ENCODE measurements at places on chromosomes 11 and 22. TPM values are rescaled to one million over a fixed set of nuclear protein-coding genes. Genes with fewer than 3 reads are reported as not detected.

DNA sequence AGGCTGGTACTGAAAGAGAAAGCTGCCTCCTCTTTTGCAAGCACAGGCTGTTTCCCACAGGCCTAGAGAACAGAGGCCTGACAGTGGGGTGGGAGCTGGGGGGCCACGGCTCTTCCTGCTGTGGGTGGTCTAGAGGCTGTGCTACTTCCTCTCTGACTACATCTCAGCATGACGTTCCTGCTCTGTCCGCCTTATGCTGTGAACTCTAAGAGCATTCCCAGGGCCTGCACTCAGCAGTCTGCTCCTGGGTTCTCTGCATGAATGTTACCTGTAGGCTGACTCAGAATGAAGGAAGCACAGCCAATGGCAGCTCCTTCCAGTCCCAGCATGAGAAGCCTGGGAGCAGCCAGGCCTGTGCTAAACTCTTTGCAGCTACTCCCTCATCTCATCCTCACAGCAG lies 534.3 kb downstream of the NTM start:
- H3K36me3 ChIP-seq = no peaks in the 10 kb centered on the region
- H3K4me1 ChIP-seq = no peaks in the 10 kb centered on the region
- DNase-seq = no peak
- no peak overlapping the region for H3K27ac ChIP-seq
- no peak overlapping the region for H3K4me3 ChIP-seq

The OR8J1 gene
- total RNA-seq = not detected

- H3K4me1 ChIP-seq = no peaks in the 10 kb centered on the region
- no peaks in the 10 kb centered on the region for H3K27me3 ChIP-seq
- no peak for DNase-seq
- H3K36me3 ChIP-seq = no peaks in the 10 kb centered on the region
- no peak overlapping the region for H3K4me3 ChIP-seq
Measured at GRCh38 chr11:88704485-88704884, 361.3 kb downstream of the GRM5 start.

DNA sequence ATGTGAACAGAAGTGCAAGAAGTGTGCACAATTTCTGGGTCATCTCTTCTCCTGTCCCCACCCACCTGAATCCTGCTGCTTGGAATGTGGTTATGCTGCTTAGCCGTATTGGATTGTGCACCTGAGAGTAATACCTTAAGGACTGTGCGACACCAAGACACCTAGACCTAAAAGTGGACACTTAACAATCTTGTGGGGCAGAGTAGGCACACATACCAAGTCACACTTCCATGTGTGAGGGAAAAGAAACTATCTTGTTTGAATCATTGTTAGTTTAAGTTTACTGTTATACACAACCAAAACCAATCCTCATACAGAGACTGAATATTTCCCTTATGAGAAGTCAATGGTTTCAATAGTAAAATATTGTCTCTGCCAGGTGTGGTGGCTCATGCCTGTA lies 93.7 kb downstream of the CCDC83 start:
- H3K27ac ChIP-seq = no peak overlapping the region
- no peaks in the 10 kb centered on the region for H3K27me3 ChIP-seq
- no peak overlapping the region for H3K4me3 ChIP-seq
- no peak for DNase-seq

The TMEM121B gene
- 0.17 TPM for total RNA-seq

GRCh38 chr22:34781681-34782080 lies 284.3 kb upstream of the ISX start:
- H3K36me3 ChIP-seq = no peaks in the 10 kb centered on the region
- no peak overlapping the region for H3K4me3 ChIP-seq
- no peaks in the 10 kb centered on the region for H3K4me1 ChIP-seq
- DNase-seq = no peak

DNA sequence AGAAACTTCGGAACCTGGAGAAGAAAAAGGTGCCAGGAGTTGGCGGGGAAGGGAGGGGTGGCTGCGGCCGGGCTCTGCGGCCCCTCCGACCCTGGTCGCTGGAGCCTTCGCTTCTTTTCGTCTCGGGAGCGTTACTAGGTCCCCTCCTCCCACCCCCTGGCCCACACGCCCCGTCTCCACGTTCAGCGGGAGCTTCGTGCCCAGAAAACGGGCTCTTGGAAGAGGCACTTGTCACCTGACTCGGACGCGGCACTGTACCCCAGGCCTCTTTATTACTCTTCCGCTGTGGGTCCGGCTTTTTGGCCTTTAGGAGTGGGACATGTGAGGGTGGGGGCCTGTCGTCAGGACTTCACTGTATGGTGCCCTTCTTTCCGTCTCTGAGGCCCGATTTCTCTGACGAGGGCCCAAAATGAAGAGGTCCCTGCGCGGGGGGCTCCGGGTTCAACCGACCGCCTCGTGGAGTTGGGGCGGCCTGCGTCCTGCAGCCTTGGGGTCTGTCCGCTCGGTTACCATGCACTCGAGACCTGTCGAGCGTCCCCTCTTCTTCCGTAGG lies 1.2 kb downstream of the CAPRIN1 start:
- H3K27ac ChIP-seq = peak overlapping the region; percentile 98
- DNase-seq = peak; percentile 37
- peaks cover 19% of the 10 kb centered on the region for H3K36me3 ChIP-seq
- H3K27me3 ChIP-seq = no peaks in the 10 kb centered on the region
- peak overlapping the region; percentile 99 for H3K4me3 ChIP-seq
- H3K4me1 ChIP-seq = peaks cover 46% of the 10 kb centered on the region

The ALG8 gene
- 42.8 TPM for total RNA-seq

DNA sequence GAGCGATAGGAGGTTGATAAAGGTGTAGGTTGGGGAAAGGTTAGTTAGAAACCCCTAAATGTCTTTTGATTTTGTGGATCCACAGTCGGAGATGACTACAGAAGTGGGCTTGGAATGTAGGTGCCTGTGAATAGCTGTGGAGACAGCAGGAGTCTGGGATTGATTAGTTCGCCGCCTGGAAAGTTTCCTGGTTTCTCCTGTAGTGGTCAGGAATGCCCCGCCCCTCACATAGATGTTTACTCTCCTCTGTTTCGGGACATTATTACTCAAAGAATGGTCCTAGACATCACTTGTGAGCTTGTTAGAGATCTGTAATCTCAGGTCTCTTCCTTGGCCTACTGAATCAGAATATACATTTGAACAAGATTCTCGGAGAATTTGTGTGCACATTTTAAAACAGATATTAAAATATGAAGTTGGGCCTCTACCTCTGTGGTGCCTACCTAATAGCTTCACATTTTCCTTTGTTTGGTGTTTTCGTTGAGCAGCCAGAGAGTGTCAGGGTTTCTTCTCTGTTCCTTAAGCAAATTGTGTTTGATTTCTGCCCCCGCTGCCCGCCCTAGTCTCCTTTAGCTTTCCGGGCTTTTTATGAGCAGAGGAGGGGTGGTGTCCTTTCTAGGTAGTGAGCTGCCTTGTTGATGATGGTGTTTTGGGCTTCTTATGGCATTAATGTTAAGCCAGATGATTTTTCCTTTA lies 89.4 kb downstream of the PPP6R3 start:
- no peak overlapping the region for H3K4me3 ChIP-seq
- peak overlapping the region; percentile 43 for H3K27ac ChIP-seq
- no peaks in the 10 kb centered on the region for H3K27me3 ChIP-seq
- H3K36me3 ChIP-seq = peaks cover 97% of the 10 kb centered on the region
- DNase-seq = no peak

The FADS2 gene
- total RNA-seq = 13.4 TPM

The P4HA3 gene
- total RNA-seq = not detected

DNA sequence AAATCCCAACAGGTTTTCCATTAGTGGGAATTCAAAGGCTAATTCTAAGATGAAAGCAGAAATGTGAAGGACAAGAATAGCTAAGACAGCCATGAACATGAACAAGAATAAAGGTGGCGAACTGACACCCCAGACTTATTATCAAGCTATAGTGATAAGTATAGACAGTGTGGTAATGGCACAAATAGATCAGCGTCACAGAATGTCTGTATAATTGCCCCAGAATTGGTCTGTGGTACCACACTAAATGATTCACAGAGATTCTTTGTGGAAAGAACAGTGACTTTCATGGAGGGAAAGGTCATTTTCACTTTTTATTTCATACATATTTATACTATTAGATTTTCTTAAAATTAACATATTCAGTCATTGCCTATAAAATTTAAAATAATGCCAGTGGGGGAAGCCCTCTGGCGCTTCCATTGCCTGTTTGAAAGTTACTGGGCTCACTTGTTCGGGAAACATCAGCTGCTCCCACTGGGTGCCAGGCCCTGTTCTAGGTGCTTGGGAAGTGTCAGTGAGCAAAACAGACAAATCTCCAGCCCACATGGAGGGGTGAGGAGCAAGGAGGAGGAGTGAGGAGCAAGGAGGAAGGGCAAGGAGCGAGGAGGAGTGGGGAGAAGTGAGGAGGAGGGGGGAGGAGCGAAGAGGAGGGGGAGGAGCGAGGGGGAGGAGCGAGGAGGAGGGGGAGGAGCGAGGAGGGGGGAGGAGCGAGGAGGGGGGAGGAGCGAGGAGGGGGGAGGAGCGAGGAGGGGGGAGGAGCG lies 11.3 kb upstream of the NLRP6 start:
- peaks cover 3% of the 10 kb centered on the region for H3K36me3 ChIP-seq
- no peak for DNase-seq
- H3K27ac ChIP-seq = peak overlapping the region; percentile 74
- peaks cover 43% of the 10 kb centered on the region for H3K4me1 ChIP-seq
- H3K4me3 ChIP-seq = peak overlapping the region; percentile 68
- no peaks in the 10 kb centered on the region for H3K27me3 ChIP-seq

- H3K27me3 ChIP-seq = no peaks in the 10 kb centered on the region
- no peaks in the 10 kb centered on the region for H3K4me1 ChIP-seq
- H3K36me3 ChIP-seq = peaks cover 79% of the 10 kb centered on the region
- no peak overlapping the region for H3K27ac ChIP-seq
- no peak for DNase-seq
Measured at GRCh38 chr22:39427751-39428596, 28.4 kb downstream of the TAB1 start.

DNA sequence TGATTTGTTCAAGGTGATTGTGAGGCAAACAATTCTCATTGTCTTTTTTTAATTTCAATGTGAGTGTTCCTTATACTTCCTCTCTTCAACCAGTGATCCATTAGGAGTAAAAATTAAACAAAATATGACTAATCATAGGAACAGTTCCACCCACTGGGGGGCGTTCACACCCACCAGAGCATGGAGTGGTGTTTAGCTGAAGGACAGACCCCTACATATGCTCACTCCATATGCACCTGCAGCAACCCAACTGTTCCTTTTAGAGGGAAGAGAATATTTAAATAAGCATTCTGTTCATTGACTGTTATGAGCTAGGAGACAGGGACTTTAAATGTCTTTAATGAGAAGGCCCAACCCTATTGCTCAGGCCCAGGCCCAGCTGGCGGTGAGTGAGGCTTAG lies 78.7 kb upstream of the DRD2 start:
- H3K36me3 ChIP-seq = no peaks in the 10 kb centered on the region
- H3K4me3 ChIP-seq = no peak overlapping the region
- H3K4me1 ChIP-seq = no peaks in the 10 kb centered on the region
- H3K27me3 ChIP-seq = peaks cover 15% of the 10 kb centered on the region
- DNase-seq = no peak

DNA sequence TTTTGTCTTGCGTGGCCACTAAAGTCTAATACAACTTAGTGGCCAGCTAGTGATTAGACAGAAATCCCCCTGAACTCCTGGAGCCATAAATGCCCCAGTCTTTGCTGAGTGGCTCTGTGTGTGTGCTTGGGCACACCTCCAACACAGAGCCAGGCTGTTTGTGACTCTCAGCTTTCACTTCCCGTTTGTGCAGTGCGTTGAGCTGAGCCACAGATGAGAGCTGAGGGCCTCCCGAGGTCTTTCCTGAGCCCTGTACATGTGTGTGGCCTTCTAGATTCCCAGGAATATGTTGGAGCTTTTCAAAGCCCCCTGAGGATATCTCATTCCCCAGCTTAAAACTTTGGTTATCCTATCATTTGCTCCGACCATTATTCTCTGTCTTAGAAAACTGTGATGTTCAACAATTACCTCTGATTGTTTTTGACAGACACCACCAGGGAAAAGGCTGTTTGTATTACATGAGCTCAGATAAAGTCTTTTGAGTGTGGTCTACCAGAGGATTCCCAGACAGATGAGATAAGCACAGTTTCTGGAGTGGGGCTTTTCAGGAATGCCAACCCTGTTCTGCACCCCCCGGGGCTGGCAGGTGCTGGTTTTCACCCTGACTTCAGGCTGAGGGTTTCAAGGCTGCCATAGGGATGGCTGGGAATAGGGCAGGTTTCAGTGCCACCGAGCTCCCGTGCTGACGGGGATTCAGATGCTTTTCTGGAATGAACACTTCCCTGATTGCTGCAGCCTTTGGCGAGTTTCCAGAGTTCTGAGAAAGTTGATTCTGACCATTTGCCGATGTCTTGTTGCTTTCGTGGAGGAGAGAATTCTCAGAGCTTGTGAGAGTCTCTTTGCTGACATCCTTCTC lies 23.8 kb downstream of the IGHMBP2 start:
- peaks cover 9% of the 10 kb centered on the region for H3K4me1 ChIP-seq
- H3K4me3 ChIP-seq = peak overlapping the region; percentile 16
- peaks cover 86% of the 10 kb centered on the region for H3K36me3 ChIP-seq
- H3K27me3 ChIP-seq = no peaks in the 10 kb centered on the region
- no peak for DNase-seq

DNA sequence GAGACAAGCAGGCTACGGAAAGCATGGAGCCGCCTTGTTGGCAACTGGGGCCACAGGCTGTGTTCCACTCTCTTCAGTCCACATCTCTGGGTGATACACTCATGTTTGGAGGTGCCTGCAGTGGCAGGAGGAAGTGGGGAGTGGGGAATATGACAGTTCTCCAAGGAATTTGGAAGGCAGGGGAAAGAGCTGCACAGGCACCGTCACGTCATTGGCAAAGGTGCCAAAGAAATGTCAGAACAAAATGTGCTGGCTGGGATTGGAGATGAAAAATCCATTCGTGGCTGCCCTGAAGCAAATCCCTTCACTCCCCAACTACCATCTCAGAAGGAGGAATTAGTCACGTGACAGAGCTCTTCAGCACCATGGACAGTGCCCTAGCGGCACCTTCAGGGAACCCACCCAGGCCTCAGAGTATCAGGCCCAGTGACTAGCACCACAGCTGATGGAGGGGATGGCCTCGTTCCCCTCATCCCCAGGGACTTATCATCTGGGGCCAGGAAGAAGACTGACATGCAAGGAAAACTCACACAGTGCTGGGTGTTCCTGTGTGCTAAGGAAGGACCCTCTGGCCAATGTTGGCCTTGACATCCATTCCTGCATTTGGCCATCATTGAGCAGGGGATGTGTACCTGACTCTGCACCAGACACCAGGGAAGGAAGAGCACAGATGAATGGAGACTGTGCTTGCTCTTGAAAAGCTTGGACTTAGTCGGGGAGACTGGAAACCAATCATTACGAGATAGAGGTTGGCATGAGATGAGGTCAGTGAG lies 48.5 kb upstream of the PRDM11 start:
- no peaks in the 10 kb centered on the region for H3K36me3 ChIP-seq
- no peak overlapping the region for H3K4me3 ChIP-seq
- H3K27ac ChIP-seq = no peak overlapping the region
- peaks cover 25% of the 10 kb centered on the region for H3K4me1 ChIP-seq
- H3K27me3 ChIP-seq = peaks cover 19% of the 10 kb centered on the region
- DNase-seq = no peak

DNA sequence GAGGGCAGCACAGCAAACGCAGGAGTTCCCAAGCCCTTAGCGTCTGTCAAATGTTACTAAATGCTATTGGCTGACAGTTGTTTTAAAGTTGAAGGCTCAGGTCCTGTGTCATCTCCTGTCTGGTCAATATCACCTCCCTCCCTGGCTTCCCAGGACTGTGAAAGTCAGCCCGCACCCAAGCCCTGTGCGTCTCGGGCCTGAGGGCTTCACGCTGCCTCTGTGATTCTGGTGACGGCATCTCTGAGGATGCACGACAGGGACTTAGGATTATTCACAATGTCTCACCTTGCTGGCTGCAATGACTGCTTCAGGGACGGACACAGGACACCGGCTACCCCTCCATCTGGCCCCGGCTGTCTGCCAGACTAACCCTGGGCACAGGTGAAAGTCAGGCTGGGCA lies 415.3 kb downstream of the CTTN start:
- no peaks in the 10 kb centered on the region for H3K27me3 ChIP-seq
- no peaks in the 10 kb centered on the region for H3K4me1 ChIP-seq
- no peak overlapping the region for H3K4me3 ChIP-seq
- no peak overlapping the region for H3K27ac ChIP-seq

The GNAZ gene
- 9.3 TPM for total RNA-seq
